ENCODE measurements at places on chromosomes 7 and 10.

- no peak for DNase-seq
Observed at GRCh38 chr7:54946764-54947163, 72.1 kb upstream of the EGFR start.

GRCh38 chr10:14665304-14665703, 109.4 kb downstream of the FAM107B start:
- no peak for DNase-seq

DNA sequence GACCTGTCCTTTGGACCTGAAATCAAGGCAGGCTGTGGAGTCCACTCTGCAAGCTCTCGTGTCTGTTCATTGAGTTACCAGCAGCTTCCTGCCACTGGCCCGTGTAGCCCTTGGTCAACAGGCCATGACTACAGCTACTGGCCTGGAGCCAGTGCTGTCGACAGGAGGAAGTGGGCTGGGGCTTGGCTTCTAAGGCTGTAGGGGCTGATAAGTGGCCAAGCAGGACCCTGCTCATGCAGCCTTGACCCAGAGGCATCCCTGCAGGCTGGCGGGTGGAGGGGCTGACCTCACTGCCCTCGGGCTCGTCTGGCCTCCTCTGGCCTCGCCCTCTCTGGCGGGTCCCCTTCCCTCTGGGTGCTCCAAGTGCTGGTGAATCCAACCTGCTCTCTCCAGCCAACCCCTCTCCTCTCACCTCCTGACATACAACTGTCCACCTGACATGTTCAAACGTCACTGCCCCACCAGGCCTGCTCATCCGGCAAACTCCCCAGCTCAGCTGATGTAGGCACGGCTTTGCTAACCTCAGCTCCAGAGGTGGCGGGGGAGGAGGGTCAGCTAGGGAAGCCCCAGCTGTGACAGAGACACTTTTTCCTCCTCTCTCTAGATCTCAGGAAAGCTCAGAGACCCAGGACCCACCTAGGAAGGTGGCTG, 188.6 kb upstream of the LYZL2 start:
- no peak for DNase-seq

DNA sequence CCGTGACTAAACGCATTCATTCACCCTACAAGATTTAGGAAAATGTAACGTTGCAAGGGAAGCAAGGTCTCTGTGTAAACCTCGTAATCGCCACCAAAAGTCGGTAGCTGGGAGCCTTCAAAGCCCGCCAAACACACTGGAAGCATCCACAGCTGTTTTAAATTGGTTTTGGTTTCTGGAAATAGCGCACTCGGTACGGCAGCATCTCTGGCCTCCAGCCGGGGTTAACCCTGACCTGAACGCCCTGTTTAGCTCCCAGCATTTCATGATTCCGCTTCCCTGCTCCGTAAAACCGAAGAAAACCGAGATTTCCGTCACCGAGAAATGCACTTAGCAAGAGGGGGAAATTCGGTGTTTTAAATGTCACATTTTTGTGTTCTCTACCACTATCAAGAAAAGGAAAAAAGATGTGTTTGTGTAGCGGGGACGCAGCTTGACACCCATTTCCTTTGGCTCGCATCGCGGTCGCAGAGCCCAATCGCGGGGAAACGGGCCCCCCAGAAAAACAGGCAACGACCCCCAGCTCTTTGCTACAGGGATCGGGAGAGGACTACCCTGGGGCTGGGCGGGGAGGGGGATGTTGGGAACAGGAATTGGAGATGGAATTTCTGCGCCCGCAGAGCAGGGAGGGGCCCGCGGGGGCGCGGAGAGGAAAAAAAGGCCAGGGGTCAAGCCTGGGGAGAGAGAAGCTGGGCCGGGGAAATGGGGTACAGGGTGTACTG, 646 bp downstream of the SGCE start:
- DNase-seq = peak; percentile 64

DNA sequence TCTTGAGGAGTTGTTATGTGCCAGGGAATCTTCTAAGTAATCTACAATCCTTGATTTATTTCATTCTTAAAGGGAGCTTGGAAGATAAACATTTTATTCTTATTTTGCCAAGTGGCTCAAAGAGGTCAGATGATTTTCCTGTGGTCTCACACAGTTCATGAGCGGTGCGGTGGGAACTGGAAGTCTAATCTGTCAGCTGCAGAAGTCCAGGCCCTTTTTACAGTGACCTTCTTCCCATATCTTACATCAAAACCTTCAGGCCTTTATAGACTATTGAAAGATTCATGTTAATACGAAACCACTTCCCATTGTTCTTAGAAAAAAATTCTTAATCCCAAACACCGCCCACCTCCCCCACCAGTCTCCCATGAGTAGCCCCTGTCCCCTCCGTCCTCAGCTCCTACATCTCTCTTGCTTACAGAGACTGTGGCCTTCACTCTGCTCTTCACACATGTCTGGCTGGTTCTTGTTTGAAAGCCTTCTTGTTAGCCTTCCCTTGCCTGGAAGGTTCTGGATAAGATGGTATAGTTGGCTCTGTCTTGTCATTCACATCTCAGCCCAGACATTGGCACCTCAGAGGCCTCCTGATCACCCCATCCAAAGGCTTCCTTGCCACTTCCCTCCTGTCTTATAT, 61.5 kb downstream of the ITGA8 start:
- no peak for DNase-seq

DNA sequence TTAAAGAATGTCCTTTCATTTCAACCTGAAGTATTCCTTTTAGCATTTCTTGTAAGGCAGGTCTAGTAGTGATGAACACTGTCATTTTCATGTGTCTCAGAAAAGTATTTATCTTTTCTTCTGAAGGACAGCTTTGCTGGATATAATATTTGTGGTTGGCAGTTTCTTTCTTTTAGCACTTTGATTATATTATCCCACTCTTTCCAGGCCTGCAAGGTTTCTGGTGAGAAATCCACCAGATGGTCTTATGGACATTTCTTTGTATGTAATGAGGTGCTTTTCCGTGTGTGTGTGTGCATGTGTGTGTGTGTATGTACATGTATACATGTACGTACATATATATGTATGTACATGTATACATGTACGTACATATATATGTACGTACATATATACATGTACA, 7.3 kb downstream of the CASP7 start:
- no peak for DNase-seq

DNA sequence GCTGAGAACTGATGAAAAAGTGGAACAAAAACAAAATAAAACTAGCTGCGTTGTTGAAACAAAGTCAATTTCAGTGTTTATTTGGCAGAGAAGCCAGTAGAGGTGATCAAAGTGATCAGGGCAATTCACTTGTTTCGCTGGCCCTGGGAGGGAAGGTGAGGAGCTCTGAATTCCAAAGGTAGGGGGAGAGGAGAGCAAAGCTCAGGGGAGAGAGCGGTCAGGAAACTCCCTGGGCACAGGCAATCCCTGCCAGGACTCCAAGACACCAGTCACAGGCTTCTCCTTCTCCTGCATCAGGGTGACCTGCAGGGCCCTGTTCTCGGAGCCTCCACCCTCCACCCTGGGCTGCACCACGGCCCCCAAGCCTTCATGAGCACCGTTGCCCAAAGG, 6.8 kb upstream of the KIAA1217 start:
- peak; percentile 79 for DNase-seq

DNA sequence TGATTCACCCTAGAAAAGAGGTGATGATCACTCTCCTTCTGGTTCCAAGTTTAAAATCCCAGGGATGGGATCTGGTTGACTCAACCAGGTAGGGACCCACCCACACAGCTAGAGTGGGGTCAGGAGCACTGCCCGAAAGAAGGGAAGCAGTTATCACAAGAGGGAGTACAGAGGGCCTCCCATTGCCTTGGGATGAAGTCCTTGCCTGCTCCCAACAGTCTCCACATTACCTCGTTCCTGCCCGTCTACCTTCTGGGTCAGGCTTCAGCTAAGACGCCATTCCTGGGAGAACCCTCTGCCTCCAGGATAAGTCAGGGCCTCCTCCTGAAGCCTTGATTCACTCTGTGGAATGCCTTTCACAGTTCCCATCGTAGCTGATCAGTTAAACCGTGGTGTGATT, 23.8 kb downstream of the ZMIZ2 start:
- no peak for DNase-seq

- DNase-seq = no peak
Observed at GRCh38 chr7:109003742-109004141, 434.1 kb downstream of the DNAJB9 start.

- DNase-seq = no peak
Observed at GRCh38 chr10:76113952-76114351, 682.5 kb downstream of the LRMDA start.

DNA sequence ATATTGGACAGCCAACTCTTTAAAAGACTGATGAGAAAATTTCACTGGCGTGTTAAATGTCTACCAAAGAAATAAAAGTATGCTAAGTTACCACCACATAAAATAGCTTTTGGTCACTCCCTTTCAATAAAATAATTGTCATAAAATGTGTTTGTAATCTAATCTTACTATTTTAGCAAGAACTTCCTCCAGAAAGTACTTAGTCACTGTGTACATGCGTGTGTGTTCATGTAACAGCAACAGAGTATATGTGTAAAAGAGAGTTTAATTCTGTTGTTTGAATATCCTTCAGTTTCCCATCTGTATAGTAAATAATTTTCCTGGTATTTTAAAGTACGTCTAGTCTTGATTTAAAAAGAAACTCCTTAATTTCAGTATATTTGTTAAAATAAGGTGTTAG, 35.0 kb upstream of the WASL start:
- no peak for DNase-seq

Measured in GM23338 (cell line).